SW480 (cell line): ENCODE measurements at places on chromosomes 7 and 10.

- no peak for DNase-seq
Measured at GRCh38 chr7:47008461-47008860, 573.5 kb downstream of the TNS3 start.

GRCh38 chr10:69869291-69869961 lies 67.7 kb downstream of the COL13A1 start:
- DNase-seq: peak; percentile 19

- peak; percentile 49 for DNase-seq
Measured at GRCh38 chr7:30136117-30136731, 1.4 kb downstream of the MTURN start.

GRCh38 chr7:22793593-22794462 lies 28.8 kb downstream of the TOMM7 start:
- DNase-seq: no peak

DNA sequence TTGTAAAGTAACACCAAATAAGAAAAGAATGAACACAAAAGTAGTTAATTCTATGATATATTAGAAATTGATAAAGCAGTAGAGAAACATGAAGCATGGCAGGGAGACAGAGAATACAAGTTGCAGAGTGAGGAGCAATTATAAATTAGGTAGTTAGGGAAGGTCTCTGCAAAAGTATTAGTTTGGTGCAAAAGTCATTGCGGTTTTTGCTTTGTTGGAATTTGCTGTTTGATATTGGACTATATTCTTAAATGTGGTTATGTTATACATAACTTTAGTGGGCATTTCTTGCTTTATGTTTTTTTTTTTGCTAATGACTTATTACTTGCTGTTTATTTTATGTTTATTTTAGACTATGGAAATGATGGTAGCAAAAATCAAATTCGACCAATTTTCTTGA lies 402.2 kb downstream of the SFMBT2 start:
- DNase-seq: no peak

DNA sequence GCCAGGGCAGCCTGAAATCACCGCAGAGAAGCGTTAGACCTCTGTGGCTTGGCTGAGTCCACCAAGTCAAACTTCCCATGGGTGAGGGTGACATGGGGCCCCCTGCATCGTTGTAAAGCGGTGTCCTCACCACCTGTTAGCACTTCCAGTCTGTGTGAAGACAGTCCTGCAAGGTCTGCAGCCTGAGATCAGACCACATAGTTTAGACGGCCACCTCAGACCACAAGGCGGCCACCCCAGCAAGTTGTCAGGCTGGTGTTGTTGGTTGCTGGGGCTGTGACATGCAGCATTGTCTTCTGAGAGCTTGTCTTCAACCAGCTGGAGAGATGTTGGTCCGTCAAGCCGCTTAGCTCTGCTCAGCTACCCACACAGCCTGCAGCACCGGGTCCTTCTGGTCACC lies 44.1 kb upstream of the TARP start:
- DNase-seq: no peak

DNA sequence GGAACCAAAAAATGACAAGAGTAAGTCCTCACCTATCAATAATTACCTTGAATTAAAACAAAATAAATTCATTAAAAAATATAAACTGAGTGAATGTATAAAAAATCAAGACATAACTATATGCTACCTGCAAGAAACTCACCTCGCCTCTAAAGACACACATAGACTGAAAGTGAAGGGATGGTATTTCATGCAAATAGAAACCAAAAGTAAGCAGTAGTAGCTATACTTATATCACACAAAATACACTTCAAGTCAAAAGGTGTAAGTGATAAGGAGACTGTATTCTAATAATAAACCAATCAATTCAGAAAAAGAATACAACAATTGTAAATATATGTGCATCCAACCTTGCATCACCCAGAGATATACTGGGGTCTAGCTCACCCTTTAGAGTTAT lies 332.6 kb downstream of the SH2D4B start:
- no peak for DNase-seq

GRCh38 chr10:64261676-64262075 lies 740.5 kb downstream of the REEP3 start:
- DNase-seq: no peak

- peak; percentile 45 for DNase-seq
Measured at GRCh38 chr10:74177140-74177677, 26.2 kb downstream of the ADK start.

- DNase-seq: no peak
Measured at GRCh38 chr10:88980247-88980646, 10.4 kb upstream of the FAS start.

- no peak for DNase-seq
Measured at GRCh38 chr10:73756183-73756582, 12.0 kb downstream of the SEC24C start.

- no peak for DNase-seq
Measured at GRCh38 chr10:6240254-6240653, 37.5 kb downstream of the PFKFB3 start.

DNA sequence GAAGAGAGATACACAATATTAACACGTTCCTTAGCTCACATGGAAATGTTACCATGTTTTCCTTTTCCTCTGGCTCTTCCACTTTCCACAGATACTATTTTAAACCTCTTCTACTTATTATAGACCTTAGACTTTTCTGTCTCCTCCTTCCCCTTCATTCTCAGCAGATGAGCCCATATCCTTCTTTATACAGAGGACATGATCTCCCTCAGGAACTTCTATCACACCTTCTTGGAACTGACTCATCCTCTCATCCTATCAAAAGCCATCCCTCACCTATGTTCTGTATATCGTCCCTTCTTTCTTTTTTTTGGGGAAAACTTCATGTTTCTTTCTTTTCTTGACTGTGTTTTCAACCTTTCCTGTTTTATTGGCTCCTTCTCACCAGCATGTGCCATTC lies 20.8 kb downstream of the MTPN start:
- DNase-seq: no peak

DNA sequence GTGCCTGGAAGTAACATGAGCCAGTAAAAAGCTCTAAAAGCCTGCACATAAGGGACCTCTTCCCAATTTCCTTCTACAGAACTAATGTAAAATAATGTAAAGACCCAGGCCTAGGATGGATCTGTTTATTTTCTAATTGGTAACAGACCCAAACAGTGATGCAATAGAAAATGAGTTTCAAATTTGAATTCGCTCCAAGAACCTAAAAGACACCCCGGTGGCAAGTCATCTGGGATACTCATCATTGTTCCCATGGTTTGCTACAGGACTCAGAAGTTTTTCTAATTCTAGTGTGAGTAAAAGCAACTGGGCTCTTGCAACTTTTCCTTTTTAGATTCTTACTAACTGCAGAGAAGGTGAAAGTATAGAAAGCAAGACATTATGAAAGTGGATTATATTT lies 271.3 kb upstream of the CACNA2D1 start:
- DNase-seq: no peak

DNA sequence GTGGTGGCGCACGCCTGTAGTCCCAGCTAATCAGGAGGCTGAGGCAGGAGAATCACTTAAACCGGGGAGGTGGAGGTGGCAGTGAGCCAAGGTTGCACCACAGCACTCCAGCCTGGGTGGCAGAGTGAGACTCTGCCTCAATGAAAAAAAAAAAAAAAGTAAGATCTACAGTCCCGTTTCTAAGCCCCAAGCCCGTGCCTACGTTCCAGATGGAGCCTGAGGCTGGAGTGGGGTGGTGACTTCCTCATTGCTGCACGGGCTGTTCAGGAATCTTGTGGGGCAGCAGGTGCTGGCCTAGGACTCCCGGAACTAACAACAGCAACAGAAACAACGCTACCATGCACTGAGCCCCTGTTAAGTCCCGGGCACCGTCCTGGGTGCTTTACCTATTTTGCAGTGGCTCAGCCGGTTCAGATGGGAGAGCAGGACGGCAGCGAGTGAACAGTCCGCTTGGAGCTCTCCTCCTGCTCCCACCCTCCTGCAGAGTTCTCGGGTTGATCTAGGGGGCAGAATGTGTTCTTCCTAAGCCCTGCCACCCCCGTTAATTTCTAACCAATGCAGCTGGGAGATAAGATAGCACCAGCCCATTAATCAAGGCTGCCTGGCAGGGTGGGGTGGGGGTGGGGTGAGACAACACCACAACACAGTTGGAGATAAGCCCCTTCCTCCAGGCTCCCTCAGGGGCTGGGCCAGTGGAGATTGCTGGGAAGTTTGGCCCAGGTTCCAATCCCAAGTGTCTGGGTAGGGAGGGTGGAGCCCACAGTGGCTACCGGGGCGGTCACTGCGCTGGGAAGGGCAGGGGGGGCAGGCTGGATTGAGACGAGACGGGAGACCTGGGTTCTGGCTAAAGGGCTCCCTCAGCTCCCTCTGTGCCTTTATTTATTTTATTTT lies 17.0 kb upstream of the SFRP5 start:
- DNase-seq: no peak

DNA sequence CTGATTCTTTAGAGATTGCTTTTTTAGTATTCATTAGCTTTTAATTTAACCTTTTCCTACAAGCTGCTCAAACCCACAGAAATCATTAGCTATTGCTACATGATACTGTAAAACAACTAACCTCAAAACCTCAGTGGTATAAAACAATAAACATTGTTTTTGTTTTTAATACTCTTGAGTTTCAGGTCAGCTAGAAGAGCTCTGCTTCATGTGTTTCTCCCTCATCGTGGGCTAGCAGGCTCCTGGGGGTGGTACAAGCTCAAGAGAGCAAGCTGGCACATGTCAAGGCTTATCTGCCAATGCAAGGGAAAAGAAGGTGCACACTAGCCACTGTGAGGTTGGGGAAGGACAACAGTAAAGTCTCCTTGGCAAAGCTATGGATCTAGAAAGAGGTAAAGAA lies 232.9 kb upstream of the PHF14 start:
- DNase-seq: no peak

- no peak for DNase-seq
Measured at GRCh38 chr10:17256051-17256450, 28.0 kb downstream of the VIM start.

DNA sequence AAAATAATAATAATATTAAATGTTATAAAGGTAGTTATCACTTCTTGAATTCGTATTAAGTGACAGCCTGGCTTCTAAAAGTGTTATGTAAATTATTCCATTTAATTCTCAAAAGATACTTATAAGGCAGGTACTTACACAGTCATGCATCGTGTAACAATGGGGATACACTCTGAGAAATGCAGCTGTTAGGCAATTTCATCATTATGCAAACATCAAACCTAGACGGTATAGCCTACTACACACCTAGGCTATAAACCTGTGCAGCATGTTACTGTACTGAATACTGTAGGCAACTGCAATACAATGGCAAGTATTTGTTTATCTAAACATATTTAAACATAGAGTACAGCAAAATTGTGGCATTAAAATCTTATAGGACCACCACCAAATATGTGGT lies 1.5 kb downstream of the IFIT1 start:
- DNase-seq: no peak

- DNase-seq: peak; percentile 71
Measured at GRCh38 chr7:29471444-29472138, 92.0 kb upstream of the PRR15 start.

DNA sequence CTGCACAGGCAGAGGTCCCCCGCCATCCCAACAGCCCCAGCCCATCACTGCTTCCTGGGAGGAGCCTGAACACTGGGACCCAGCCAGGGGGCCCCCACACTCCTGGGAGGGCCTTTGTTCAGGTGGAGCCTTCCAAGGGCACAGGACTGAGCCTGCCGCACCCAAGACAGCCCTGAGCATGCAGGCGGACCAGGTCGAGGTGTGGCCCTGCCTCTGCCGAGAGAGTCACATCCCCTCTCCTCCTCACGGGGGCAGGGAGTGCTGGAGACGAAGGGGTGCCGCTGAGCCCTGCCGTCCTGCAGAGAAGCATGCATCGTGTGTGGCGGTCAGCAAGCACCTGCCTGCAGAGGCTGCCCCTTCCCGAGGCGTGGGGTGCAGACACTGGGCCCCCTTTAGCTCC lies 7.3 kb upstream of the MAFK start:
- DNase-seq: no peak

DNA sequence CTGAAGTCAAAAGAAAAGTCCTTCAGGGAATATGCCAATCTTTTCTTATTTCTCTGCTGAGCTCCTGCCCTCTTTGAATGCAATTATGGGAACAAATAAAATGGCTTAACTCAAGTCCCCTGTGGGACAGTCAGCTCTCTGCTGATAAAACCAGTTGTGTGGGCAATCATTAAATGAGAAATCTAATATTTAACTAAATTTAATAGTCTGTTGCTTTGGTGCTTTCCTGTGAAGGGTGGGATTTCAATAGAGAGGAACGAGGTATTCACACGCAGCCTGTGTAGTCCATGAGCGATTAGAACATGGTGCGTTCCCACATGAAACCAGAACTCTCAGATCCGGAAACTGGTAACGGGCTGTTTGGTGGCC lies 138.4 kb downstream of the PAXIP1 start:
- no peak for DNase-seq

- DNase-seq: no peak
Measured at GRCh38 chr7:147541261-147541660, 1049.3 kb upstream of the C7orf33 start.

DNA sequence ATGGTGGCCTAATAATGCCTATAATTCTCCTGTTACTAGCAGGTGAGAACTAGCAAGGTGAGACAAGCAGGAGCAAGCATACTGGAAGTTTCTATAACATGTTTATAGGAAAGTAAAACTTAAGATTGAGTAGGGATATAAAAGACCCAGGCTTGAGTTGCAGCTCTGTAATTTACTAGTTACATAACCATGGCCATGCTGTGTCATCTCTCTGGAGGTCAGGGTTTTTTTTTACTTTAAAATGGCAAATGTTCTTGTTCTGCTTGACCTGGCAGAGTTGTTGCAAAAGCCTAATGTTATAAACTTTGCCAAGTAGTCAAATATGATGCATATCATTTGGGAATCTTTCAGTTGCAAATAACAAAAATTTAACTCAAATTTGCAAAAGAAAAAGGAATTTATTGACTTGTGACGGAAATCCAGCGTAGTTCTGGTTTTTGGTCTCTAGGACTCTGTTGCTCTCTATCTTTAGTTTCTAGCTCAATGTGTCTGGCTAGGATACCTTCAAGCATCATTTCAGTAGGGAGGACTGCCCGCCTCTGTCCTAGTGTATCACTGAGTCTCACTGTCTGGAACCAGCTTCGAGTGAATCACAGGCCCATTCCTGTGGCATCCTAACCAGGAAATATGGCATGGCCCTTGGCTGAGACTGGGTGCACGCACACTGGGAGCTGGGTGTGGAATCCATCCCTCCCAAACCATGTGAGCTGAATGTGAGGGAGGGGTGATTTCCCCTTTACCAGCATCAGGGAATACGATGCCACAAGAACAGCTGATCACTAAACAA lies 67.9 kb downstream of the ADAM22 start:
- no peak for DNase-seq

GRCh38 chr7:143046426-143046851 lies 5.7 kb upstream of the OR6V1 start:
- DNase-seq: peak; percentile 3

DNA sequence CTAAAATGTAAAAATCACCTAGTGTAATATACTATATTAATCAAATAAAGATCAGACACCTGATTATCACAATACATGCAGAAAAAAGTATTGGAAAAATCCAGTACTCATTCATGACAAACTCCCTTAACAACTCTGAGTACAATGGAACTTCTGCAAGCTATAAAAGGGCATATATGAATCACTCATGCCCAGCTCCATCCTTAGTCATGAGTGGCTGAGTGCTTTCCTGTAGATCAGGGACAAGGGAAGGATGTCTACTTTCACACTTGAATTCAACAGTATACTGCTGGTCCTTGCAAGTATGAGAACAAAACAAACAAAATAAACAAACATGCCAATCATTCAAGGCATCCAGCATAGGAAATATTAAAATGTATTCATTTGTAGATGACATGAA lies 116.5 kb downstream of the ADARB2 start:
- DNase-seq: no peak

GRCh38 chr7:15647309-15647708 lies 39.2 kb downstream of the MEOX2 start:
- DNase-seq: no peak

GRCh38 chr10:53356616-53357349 lies 584.2 kb upstream of the MBL2 start:
- DNase-seq: no peak
